ENCODE measurements at places on chromosomes 12 and 14. TPM values are rescaled to one million over a fixed set of nuclear protein-coding genes. Genes with fewer than 3 reads are reported as not detected.

FGFR1OP2 gene
- 56.5 TPM for total RNA-seq

KNTC1 gene
- 42.3 TPM for total RNA-seq

KRT6C gene
- not detected for total RNA-seq

BATF gene
- not detected for total RNA-seq

RABGGTA gene
- 24.5 TPM for total RNA-seq

PAX9 gene
- 2.2 TPM for total RNA-seq

HOXC12 gene
- not detected for total RNA-seq

KCNH3 gene
- total RNA-seq: 5.2 TPM

LRRC9 gene
- not detected for total RNA-seq

PMEL gene
- total RNA-seq: 1.1 TPM

OR10A7 gene
- total RNA-seq: not detected

PCK2 gene
- total RNA-seq: 29.3 TPM

CLEC1A gene
- total RNA-seq: not detected

LMO3 gene
- not detected for total RNA-seq

ACVRL1 gene
- total RNA-seq: 0.87 TPM

HHIPL1 gene
- not detected for total RNA-seq

PITPNM2 gene
- total RNA-seq: 6.2 TPM

ATXN7L3B gene
- total RNA-seq: 16.4 TPM

JAG2 gene
- total RNA-seq: 0.48 TPM

STON2 gene
- total RNA-seq: 7.6 TPM

MYF6 gene
- total RNA-seq: not detected

CDK17 gene
- 53.8 TPM for total RNA-seq

TMEM132D gene
- total RNA-seq: 2.7 TPM

CLEC1B gene
- not detected for total RNA-seq

STXBP6 gene
- 16.0 TPM for total RNA-seq

SOAT2 gene
- not detected for total RNA-seq

KLRF1 gene
- total RNA-seq: not detected

C12orf56 gene
- not detected for total RNA-seq

GPX2 gene
- total RNA-seq: not detected

PRKD1 gene
- total RNA-seq: 6.0 TPM

TCL1A gene
- total RNA-seq: 0.35 TPM

GLS2 gene
- total RNA-seq: not detected

KRT7 gene
- 4.9 TPM for total RNA-seq

GARIN6 gene
- total RNA-seq: not detected

PPP2R3C gene
- total RNA-seq: 20.8 TPM

CLEC6A gene
- total RNA-seq: not detected

WIF1 gene
- total RNA-seq: not detected

SPPL3 gene
- total RNA-seq: 17.0 TPM

WNT5B gene
- total RNA-seq: 29.2 TPM

PAPLN gene
- 1.9 TPM for total RNA-seq

CARMIL3 gene
- 0.11 TPM for total RNA-seq

OR4L1 gene
- total RNA-seq: not detected

LRTM2 gene
- not detected for total RNA-seq

REP15 gene
- 3.5 TPM for total RNA-seq
